ENCODE measurements at places on chromosomes 2 and 18.

GRCh38 chr2:221289389-221289788, 282.7 kb downstream of the EPHA4 start:
- DNase-seq, result no peak

DNA sequence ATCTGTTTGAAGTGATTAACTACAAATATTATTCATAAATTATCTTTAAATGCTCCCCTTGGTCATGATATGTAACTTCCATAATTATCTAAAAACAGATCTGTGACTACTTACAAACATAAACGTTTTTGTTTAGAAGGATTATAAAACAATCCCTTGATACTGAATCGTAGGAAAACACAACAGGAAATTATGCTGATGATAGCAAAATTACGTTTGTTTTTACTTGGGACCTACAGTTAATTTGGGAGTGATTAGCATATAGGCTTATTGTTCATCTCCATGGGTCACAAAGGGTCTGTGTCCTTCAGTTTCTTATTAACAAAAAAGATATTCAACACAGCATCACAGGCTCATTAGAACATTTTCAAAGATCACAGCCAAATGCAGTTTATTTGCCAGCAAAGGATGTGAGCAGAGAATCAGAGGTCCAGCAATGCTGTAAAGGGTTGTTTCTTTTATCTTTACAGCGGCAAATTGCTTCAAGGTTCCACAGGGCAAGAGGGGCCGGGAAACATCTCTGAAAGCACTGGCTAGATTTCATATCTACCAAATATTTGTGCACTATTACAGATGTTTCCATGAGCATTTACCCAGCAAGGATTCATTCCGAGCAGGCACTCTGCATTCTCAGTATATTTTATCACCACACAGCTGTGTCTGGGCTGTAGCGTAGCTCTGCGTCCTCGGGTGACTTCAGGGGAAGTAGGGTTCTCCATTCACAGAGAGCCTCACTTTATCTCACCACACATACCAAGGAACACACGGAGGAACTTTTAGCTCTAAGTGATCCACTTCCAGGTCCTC, 4.1 kb downstream of the CCDC195 start:
- no peak for DNase-seq

DNA sequence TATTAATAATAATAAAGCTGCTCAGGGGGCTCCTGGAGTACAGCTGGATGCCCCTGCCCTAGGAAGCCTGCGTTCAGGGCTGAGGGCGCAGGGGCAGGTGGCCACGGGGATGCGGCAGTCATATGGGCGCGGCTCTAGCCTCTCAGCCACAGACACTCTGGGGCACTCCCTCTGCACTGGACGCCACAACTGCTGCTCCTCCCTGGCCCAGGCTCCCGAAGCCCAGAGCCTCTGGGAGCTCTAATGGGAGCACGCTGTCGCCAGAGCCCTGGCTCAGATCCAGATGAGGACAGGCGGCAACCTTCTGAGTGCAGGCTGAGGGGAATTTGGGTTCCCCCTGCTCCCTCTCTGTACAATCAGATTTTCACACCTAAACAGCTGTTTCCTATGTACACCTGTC, 93.6 kb downstream of the MTCL1 start:
- no peak for DNase-seq

GRCh38 chr2:95240091-95240490, 32.8 kb downstream of the ZNF892 start:
- DNase-seq, result no peak

DNA sequence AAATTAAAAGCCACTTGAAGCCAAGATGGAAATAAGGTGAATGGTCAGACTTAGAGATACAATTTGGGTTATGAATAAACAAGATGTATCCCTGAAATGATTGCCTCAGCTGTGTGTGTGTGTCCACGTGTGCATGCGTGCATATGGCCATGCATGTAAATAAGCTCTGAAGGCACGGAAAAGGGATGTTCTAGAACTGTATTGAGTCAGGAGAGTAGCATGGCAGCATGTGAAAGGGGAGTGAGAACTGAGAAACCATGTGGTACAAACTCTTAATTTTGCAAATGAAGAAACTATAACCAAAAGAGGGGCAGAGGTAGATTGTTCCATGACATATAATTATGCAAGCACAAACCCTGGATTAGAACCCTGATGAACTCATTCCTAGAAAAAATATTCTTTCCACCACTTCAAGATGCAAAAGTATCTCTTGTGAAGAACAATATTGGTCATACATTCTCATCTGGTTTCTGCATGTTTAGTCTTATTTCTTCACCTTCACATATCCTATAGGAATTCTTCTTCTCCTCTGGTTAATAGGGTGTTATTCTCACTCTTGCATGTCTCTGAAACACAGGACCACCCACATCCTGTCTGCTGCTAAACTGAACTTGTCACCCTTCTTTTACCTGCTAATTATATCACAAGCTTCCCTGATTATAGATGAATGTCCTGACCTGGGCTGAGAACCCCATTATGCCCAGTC, 455.8 kb downstream of the SETBP1 start:
- DNase-seq, result no peak

DNA sequence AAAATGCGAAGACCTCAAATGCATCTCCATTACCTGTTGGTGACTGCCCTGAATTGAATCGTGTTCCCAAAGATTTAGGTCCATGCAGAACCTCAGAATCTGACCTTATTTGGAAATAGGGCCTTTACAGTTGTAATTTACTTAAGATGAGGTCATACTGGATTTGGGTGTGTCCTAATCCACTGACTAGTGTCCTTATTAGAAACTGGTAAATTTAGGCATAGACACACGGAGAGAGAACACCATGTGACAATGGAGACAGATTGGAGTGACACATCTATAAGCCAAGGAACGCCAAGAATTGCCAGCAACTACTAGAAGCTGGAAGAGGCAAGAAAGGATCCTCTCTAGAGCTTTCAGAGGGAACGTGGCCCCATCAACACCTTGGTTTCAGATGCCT, 203.1 kb downstream of the SMAD2 start:
- DNase-seq, result no peak

GRCh38 chr18:64027931-64028695, 58.2 kb downstream of the SERPINB8 start:
- no peak for DNase-seq

- no peak for DNase-seq
Measured at GRCh38 chr2:146873056-146873455, 971.8 kb upstream of the ACVR2A start.

GRCh38 chr2:8927510-8928455, 75.7 kb downstream of the MBOAT2 start:
- no peak for DNase-seq

DNA sequence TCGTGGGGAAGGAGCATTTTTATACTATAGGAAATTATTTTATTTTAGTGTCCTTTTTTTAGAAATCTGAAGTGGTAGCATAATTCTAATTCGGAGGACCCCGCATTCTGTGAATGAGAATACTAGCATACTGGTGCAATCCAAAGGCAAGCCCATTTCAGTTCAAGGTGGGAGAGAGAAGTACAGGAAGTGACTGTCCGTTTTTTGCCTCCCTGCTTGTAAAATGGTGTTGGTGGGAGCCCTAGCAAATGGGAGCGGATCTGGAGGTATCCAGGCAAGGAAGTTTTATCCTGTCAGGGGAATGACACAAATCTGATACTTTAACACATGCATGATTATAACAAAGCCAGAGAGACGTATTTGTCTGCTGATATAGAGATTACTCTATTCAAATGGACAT, 141.7 kb downstream of the ESCO1 start:
- DNase-seq, result no peak

GRCh38 chr2:134177351-134177931, 76.4 kb upstream of the MGAT5 start:
- DNase-seq, result no peak

DNA sequence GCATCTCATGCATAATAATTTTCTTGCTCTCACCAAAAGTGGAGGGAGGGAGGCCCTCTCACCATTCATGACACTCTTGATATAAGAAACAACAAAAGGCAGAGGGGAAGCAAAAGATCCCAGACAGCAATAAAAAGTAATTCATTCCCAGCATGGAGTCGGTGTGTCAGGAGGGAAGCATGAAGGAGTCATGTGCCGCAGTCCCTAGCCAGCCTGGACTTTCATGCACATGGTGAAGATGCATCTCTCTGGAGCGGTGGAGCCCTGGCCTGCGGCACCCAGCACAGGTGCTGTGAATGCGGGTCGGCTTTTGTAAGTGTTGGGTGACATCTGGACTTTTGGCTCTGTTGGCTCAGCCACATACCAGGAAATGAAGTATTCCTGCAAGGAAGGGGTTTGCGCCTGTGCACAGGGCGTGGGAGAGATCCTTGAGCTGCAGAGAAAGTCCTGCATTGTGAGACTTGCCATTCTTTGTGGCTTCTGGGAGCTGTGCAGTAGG, 119.4 kb downstream of the COPS8 start:
- DNase-seq, result no peak

GRCh38 chr2:119240311-119241204, 16.9 kb downstream of the STEAP3 start:
- no peak for DNase-seq

DNA sequence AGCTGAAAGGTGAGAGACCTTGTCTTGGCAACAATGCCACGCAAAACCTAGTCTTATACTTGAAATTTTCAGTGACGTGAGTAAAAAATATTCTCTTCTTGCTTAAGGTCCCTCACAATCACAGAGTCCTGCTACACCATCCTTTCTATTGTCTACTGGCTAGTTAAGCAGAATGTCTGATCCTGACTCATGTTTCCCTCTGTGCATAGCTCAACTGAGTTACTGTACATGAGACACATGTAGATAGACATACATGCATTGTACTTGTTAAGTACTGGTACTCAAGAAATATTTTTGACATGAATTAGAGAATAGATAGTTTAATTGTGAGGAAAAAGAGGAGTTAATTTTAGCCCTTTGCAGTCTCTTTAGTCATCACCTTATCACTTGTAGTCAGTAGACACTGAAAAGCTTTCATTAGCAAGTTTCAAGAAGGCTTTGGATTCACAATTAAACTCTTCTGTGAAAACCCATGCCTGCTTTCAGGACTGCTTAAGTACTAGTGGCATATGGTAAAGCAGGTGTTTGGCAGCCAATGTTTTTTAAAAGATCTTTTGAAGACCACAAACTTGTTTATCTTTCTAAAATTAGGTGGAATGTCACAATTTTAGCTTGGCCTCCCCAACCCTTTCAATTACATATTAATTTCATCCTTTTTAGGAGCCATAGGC, 158.7 kb upstream of the CCDC150 start:
- no peak for DNase-seq

DNA sequence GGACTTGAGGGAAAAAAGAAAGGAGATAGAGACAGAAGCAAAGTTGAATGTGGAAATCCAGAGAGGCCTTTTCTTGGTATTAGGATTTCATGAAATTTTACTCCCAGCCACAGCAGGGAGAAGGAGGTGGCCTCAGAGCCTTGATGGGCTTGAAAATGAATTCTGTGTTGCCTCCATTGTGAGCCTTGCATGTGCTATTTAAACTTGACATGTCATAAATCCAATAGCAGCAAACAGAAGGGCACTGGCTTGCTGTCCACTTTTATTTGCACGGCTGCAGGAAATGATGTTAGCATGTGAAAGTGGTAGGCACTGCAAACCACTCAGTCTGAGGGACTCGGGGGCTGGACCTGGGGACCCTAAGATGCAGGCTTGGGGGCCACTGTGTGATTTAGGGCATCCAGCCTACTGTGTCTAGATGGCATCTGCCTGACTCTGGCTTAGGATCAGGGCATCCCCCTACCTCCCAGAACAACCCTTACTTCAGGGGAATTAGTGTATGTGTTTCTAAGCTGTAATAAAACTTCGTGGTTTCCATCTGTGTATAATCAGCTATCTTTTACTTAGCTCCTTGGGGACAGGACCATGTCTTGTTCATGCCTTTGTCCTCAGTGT, 139.1 kb upstream of the SKOR2 start:
- no peak for DNase-seq

DNA sequence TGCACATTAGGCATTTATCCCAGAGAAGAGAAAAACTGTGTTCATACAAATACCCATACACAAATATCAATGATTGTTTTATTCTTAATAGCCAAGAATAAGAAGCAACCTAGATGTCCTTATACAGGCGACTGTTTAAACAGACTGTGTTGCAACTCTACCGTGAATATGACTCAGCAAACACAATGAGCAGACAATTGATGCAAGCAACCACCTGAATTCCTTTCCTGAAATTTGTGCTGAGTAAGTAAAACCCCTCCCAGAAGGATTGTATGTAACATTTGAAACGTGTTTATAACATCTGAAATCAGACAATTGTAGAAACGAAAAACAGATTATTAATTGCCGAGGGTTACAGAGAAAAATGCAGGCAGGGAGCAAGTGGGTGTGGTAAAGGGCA, 621.9 kb upstream of the SOX11 start:
- no peak for DNase-seq

Data from effector CD4-positive, alpha-beta T cell (primary cell).